GM13977 (cell line): ENCODE measurements at places on chromosomes 3 and 15.

GRCh38 chr15:101537483-101538080 is 48.1 kb upstream of the PCSK6 start:
- no peak for DNase-seq

DNA sequence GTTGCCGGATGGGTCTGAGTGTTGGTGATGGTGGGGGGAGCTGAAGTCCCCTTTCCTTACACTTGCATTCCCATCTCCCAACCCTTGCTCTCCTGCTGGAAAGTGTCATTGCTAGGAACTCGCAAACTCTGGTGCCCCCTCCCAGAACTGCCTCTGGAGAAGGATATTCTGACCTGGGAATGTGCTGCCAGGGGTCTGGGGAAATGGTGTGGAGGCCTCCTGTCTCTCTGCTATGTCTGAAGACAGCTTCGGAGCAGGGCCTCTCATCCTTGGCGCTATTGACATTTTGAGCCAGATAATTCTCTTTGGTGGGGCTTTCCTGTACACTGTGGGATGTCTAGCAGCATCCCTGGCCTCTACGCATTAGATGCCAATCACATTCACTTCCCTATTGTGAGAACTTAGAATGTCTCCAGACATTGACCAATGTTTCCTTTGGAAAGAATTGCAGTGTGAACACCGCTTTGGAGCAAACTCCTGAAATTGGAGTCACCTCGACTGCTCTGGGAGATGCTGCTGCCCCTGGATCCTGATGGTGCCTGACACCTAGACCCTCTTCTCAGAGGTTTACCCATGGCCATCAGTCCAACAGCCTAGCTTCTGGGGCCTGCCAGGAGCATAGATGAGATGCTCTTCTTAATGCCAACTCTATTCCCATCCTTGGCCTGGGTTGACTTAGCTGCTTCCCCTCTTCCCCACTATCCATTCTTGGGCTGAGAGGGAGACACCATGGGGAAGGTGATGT is 2.2 kb upstream of the KY start:
- DNase-seq = no peak

- DNase-seq = no peak
These were observed 6.5 kb downstream of the CSRNP1 start for GRCh38 chr3:39146611-39147591.

- DNase-seq = no peak
These were observed 27.9 kb downstream of the MED12L start for GRCh38 chr3:151113343-151113742.

- DNase-seq = no peak
These were observed 13.2 kb upstream of the SLC2A2 start for GRCh38 chr3:171039674-171040073.

DNA sequence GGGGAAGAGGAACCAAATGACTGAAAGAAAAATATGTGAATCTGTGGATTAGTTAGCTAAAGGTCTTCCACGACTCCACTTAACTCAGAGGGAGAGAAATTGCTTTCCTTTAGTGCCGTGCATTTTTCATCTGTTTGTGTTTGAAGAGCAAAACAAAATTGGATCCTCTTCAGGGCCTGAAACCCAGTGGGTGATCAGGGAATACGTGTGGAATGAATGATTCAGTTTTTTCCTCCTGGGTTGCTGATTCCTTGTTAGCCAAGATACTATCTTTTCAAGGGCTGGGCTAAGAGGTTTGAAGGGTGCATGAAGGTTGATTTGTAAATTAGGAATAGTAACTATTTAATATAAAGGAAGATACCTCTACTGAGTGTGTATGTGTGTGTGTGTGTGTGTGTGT is 61.0 kb downstream of the TPRG1 start:
- DNase-seq = no peak

- DNase-seq = no peak
These were observed 37.1 kb downstream of the GJD2 start for GRCh38 chr15:34717729-34718128.

- no peak for DNase-seq
These were observed 642.9 kb upstream of the KCNMB2 start for GRCh38 chr3:177893331-177893730.

DNA sequence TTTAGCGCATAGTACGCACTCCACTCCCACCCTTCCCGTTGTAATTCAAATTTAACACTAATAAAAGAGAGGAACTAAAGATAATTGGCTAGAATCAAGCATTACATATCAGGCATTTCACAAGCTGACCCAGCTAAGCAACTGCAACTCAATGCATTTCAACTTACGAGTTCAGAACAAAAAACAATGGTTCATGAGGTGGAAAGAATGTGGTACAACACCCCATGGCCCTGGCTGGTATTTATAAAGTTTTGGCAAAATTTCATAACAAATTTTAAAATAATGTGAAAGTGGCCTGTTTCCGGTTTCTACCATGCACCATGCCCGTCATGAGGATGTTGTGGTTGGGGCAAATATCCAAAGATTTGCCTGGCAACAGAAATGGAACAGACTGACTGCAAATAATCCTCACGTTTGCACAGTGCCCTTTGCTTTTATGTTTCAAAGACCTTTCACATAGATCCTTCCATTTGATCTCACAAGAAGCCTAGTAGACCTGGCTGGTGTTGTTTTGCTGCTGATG is 455.3 kb upstream of the NR2F2 start:
- no peak for DNase-seq

GRCh38 chr3:56525291-56525690 is 31.7 kb upstream of the CCDC66 start:
- DNase-seq = no peak

DNA sequence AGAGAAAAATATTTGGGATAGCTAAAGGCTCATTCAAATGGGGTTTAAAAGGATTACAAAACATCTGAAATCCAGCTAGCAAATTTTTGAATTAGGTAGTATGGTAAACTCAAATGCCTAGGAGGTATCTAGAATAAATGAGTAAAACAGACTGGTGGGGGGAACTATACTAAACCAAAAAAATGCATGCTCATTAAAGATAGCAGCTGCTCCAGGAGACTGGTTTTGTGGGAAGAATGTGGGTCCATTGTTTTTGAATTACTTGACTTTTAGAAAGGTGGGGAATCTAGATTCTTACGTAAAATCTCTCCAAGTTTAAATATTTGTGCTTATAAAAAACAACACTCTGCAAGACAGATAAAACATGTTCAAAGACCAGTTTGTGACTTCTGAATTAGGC is 73.8 kb downstream of the LEKR1 start:
- no peak for DNase-seq

DNA sequence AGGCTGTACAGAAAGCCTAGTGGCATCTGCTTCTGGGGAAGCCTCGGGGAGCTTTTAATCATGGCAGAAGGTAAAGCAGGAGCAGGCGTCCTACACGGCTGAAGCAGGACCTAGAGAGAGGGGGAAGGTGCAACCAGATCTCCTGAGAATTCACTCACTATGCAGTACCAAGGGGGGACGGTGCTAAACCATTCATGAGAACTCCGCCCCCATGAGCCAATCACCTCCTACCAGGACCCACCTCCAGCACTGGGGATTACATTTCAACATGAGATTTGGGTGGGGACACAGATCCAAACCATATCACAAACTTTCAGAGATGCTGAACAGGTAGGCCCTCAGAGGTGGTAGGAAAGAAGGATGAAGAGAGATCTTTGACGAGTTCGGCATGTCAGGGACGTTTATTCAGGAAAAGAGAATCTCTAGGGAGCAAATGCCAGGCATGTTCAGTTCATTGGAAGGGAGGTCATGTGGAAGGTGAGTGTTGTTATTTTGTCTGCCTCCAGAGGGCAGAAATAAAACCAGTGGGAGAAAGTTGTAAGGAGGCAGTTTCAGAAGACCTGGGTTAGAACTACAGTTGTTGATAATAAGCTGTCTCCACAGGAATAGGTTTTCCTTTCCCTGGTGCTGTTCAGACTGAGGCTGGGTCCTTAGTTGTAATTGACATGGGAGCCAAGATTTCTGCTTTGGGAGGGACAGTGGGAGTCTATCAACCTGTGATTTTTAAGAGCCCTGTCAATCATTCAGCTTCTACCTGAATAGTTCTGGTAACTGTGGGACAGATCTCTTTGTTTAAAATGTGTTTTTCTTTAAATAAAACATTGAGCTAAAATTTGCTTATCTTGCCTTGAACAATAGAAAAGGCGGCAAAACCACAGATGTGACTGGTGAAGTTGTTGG is 4.3 kb upstream of the FNDC3B start:
- DNase-seq = no peak

DNA sequence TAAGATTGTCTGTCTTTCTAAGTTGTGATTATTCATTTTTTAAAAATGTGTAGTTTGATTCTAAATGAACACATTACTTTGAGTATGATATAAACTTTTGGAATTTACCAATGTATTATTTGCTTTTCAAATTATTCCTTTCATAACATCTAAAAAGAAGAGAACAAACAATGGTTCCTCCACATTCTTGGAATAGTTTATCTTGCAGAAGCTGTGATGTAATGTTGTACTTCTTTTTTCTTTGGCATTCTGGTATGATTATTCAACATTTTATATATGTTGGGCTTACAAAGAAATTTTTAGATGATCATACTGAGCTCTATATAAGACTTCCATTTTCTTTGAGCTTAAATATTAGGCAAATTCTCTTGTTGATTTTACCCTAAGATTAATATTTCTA is 419.2 kb downstream of the DIPK2A start:
- DNase-seq = no peak

DNA sequence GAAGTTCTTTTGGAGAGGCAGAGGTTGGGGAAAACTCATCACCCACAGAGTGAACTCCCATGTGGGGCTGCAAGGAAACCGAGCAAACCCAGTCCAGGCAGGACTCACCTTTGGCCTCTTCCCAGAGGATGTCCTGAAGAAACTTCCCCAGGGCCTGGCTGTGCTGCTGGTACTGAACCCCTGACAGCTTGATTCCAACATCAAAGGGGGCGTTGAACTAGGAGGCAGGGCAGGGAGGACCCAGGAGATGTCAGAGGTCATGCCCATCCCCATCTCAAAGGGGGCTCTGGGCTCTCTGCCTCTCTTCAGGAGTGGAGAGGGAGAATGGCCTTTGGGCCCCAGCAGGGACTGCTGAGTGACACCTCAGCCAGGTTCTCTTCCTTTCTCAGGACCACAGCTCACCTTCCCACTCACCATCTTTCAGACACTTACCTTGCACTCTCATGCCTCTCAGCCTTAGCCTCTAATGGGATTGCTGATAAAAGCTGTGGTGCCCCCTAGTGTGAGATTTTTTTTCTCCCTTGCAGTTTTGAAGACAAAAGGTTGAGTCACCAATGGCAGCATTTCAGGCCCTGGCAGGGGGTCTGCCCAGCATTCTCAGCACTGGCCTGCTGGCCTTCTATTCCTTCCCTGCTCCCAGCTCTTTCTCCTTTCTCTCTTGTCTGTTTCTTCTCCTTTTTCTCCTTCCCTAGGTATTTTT is 6.0 kb downstream of the GHRL start:
- DNase-seq = peak; percentile 56

GRCh38 chr3:140420621-140421357 is 257.1 kb upstream of the TRIM42 start:
- DNase-seq = no peak

DNA sequence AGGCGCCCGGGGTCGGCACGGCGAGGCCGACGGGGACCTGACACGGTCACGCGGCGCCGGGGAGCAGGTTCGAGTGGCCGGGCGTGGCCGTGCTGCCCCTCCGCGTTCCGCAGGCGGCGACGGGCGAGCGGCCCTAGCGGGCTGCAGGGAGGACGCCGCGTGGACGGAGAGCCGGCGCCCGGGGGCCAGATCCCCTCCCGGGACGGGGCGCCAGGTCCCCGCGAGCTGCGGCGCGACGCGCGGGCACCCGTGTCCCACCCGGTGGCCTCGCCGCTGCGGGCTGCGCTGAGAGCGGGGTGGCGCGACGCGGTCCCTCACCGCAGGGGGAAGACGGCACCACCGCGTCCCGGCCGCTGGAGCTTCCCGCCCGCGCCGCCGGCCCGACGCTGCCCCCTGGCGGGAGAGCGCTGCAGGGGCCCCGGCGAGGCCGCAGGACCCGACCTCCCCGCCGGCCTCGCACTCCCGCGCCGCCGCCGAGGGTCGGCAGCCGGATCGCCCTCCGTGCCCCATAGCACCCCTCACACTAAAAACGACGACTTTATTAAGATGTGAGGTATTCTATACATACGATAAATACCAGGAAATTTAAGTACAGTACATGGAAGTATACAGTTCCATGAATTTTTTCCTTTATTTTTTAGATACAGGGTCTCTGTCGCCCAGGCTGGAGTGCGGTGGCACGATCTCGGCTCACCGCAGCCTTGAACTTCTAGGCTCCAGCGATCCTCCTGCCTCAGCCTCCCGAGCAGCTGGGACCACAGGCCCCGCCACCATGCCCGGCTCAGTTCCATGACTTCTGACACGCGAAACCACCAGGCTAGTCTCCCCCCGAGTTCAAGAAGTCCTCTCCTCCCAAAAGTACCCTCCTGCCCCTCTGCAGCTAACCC is 1.3 kb upstream of the PIGZ start:
- DNase-seq = peak; percentile 91

- no peak for DNase-seq
These were observed 2.0 kb upstream of the TMED3 start for GRCh38 chr15:79308874-79309273.

DNA sequence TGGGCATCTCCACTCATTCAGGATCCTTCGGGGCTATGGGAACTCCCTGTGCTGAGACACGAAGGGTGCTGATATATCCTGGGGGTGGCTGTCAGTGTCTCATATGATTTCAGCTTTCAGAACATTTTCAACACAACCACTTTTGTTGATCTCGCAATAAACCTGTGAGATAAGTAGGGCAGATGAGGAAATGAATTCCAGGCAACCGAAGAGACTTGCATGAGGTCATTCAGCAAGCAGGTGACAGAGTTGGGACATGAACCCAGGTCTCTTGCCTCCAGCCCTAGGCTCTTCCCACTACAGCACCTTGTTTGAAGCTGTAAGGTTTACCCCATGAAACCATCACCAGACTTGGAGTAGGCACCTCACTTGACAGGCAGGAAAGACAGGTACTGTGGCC is 16.6 kb downstream of the DUOX1 start:
- DNase-seq = no peak

GRCh38 chr3:171996178-171996817 is 43.1 kb upstream of the FNDC3B start:
- DNase-seq = no peak

DNA sequence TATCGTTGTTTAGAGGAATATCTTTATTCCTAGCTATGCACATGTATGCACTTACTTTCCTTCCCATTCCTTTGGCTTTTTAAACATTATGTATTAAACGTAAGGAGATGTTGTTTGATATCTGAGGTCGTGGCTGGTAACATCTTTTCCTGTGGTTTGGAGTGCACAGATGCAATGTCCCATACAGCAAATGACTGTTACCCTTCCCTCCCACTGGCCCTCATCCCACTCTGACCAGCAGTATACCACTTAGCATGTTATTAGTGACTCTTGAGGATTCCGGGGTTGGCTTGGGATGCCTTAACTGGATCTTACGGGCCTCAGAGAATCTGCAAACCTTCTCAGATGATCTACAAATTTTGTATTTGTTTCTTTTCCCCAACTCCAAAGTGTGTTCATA is 34.5 kb downstream of the TGFBR2 start:
- DNase-seq = no peak

GRCh38 chr3:98003306-98003969 is 31.2 kb upstream of the RIOX2 start:
- DNase-seq = no peak

DNA sequence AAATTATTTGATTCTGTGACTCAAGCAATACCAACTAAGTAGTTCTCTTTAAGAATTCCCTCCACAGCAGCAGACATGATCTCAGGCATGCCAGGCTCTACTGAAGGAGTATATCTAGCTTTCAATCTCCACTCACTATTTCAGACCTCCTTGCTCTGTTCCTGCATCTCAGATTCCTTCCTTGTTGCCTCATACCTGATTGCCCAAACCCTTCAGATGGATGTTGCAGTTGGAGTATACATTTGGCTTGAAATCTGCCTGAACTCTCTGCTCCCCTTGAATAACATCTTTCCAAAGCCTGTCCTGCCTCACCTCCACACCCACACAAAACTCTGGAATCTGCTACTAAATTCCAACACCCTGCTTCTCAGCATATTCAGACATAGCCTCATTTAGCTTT is 19.8 kb upstream of the TM4SF4 start:
- no peak for DNase-seq
